ENCODE measurements at places on chromosomes 4 and X.

GRCh38 chrX:5748586-5749150 lies 480.0 kb downstream of the NLGN4X start:
- DNase-seq = no peak

GRCh38 chr4:112289407-112290253 lies 3.9 kb upstream of the TIFA start:
- DNase-seq = no peak

DNA sequence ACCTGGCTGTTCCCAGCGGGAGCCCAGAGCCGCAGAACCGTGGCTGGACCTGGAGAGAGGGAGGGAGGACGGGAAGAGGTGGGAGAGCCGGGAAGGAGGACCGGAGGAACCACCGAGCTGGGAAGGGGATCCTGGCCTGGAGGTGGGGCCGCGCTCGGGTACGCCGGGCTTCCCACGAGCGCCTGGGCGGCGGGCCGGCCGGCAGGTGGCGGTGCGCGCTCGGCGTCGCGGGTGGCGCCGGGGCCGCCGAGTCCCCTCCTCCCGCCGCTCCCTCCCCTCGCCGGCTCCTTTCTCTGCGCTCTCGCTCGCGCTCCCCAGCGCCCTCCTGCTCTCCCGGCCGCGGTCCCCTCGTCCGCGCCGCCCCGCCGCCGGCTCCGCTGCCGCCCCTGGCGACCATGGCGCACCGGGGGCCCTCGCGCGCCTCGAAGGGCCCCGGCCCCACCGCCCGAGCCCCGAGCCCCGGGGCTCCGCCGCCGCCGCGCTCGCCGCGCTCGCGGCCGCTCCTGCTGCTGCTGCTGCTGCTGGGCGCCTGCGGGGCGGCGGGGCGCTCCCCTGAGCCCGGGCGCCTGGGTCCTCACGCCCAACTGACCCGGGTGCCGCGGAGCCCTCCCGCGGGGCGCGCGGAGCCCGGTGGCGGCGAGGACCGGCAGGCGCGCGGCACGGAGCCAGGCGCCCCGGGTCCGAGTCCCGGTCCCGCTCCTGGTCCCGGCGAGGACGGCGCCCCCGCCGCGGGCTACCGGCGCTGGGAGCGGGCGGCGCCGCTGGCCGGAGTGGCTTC lies at the start of gene SORCS2:
Gene SORCS2 (plus strand): TSS at position 287 of the 778 bp plus-strand sequence.
- peak; percentile 37 for DNase-seq

GRCh38 chrX:103791228-103791627 lies 14.6 kb downstream of the PLP1 start:
- no peak for DNase-seq

DNA sequence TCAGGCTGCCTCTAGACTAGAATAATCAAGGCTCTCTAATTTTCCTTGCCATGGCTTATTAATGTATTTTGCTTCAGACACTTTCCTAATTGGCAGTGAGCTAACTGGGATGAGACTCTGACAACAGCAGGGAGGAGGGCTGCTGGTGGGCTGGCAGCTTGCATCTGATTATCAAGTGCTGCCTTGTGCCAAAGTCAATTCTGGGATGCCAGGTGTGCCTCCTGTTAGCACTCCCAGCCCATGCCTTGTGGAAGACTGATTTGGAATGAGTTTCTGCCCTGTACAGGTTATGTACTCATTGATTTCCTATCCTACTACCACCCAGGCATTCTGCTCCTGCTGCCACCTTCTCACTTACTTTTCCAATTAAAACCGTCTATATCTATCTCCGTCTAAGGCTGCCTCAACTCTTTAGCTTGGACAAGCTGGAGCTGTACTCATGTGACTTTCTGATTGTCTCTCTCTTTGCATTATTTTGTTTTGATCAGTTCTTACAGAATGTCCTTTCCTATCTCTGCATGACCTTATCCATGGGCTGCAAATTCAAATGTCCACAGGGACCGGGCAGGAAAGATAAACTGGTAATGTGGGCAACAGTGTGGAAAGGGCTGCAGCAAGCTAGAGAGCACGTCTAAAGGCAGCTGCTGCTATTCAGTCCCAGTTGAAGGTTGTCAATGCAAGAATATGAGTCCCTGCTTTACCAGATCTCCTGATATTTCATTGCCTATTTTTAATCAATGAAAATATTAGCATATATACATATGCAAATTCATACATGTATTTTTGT lies 112.6 kb downstream of the GABRA2 start:
- no peak for DNase-seq

- no peak for DNase-seq
These were observed 148.6 kb upstream of the INTU start for GRCh38 chr4:127484117-127484516.

- DNase-seq = peak; percentile 79
These were observed at the start of gene NAAA for GRCh38 chr4:75940692-75941253. NAAA (minus strand) TSS chr4:75941013; CDS start chr4:75940949, 64 bp downstream.

- DNase-seq = no peak
These were observed 754 bp downstream of the NYX start for GRCh38 chrX:41447897-41448296.

DNA sequence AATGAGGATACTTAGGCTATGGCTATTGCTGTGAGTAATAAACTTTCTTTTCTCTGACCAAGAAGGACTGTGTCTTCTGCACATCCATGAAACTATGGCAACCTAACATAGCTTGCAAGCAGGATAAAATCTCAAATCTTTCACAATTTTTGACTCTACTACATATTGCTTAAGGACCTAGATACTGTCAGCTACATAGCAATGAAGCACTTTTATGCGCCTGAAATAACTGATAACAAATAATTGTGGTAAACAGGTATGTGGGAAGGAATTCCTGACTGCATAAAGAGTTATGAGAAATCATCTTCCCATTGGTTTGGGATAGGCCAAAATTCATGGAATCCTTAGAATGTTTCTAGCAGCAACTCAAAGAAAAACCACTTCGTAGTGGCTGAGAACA lies 41.2 kb upstream of the PDGFC start:
- no peak for DNase-seq

GRCh38 chr4:38149997-38150671 lies 189.9 kb downstream of the PTTG2 start:
- DNase-seq = no peak

GRCh38 chr4:31341601-31342359 lies 621.6 kb downstream of the PCDH7 start:
- DNase-seq = no peak

GRCh38 chrX:47613082-47613481 lies 6.6 kb downstream of the SYN1 start:
- DNase-seq = no peak

Data from NCI-H510A treated with DMSO at 0.1 percent for 48 hours (cell line).